ENCODE measurements at places on chromosomes 2 and 18. TPM values are rescaled to one million over a fixed set of nuclear protein-coding genes. Genes with fewer than 3 reads are reported as not detected.
A peak's percentile ranks its signal among the peaks of the same experiment; 100 is the strongest.

The SULT1C4 gene
- not detected for total RNA-seq

GRCh38 chr2:25566094-25566493 lies 107.3 kb downstream of the DTNB start:
- no peak for DNase-seq

GRCh38 chr18:13318731-13319501 lies 100.4 kb downstream of the LDLRAD4 start:
- peak; percentile 39 for DNase-seq

The SPATA3 gene
- total RNA-seq = 1.9 TPM

DNA sequence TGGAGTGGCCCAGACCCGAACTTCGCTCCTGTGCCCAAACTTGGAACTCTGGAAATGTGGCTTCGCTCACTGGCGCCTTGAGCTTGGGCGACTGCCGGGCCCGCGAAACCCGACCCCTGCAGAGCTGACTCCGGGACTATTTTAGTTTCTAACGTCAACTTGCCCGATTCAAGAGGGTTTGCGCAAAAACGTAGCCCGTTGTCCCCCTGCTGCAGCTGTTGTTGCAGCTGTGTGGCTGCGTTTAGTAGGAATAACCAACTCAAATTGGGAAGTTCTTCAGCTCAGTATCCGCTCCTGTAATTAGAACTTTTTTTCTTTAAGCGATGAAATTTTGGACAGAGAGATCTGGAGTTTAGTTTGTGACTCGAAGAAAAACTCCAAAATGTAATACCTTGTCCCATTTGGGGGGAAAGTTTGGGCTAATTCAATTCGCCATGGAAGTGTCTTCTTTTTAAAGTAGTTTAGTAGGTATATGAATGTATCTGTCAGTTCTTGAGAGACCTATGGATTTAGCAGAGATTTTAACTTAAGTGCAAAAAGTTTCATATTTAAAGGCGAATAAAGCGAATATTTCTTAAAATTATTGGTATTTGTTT lies 559 bp downstream of the MYL12A start:
- no peak for DNase-seq

The TRIB2 gene
- total RNA-seq = 4.1 TPM

The REG3G gene
- not detected for total RNA-seq

DNA sequence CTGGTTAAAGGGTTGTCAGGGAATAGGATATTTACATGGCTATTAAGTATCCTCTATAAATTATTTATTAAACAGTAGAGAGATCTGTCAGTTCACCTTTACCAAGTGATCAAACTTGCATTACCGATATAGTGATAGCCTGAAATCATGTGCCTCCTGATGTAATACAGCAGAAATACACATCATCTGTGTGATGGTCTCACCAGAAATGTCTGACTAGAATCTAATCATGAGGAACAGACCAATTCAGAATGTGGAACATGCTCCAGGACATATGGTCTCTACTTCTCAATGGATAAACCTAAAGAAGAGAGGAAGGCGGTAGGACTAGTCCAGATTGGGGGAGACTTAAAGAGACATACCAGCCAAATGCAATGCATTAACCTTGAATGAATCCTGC lies 6.2 kb downstream of the VPS54 start:
- no peak for DNase-seq

GRCh38 chr2:150640039-150640438 lies 152.6 kb upstream of the RND3 start:
- no peak for DNase-seq

DNA sequence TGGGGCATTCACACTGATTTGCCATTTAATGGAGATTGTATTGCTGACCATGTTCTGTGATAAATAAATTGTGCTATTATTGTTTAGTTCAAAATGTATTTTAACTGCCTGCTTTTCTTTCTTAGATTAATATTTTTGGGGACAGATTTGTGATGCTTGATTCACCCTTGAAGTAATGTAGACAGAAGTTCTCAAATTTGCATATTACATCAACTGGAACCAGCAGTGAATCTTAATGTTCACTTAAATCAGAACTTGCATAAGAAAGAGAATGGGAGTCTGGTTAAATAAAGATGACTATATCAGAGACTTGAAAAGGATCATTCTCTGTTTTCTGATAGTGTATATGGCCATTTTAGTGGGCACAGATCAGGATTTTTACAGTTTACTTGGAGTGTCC lies 1.8 kb downstream of the DNAJC10 start:
- no peak for DNase-seq

- DNase-seq = no peak
These were observed 11.2 kb downstream of the EFR3B start for GRCh38 chr2:25053041-25053440.

DNA sequence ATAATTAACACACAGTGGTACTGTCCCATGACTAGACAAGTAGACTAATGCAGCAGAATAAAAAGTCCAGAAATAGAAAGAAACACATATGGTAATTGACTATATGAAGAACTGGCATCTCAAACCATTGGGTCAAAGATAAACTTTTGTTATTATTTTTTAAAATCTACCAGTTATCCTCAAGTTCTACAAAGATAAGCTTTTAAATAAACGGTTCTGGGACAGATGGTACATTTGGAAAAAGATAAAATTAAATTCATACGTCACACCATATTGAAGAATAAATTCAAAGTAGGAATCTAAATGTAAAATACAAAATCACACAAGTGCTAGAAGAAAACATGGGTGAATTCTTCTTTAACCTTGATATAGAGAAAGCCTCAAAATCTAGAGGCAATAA lies 37.6 kb upstream of the PLEKHM3 start:
- DNase-seq = no peak

- DNase-seq = no peak
These were observed 392.9 kb downstream of the ZNF521 start for GRCh38 chr18:24959051-24959476.

- DNase-seq = no peak
These were observed 317.5 kb downstream of the TMX3 start for GRCh38 chr18:68397241-68398035.

DNA sequence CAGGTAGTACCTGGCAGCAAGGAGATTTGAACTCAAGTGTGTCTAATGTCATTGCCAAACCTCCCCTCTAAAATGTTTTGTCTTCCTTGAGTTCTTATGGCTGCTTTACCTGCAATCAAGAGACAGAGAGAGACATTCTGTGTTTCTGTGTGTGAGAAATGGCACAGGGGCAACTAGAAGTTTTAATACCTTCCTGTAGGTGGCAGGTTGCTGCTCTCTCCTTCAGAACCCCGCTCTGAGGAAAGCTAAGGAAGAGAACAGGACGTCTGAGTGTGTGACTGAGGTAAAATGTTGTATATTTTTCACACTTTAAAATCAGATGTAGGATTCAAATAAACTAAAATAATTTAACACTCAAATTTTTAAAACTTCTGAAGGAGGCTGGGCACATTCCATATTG lies 19.2 kb downstream of the DTNA start:
- DNase-seq = peak; percentile 4

DNA sequence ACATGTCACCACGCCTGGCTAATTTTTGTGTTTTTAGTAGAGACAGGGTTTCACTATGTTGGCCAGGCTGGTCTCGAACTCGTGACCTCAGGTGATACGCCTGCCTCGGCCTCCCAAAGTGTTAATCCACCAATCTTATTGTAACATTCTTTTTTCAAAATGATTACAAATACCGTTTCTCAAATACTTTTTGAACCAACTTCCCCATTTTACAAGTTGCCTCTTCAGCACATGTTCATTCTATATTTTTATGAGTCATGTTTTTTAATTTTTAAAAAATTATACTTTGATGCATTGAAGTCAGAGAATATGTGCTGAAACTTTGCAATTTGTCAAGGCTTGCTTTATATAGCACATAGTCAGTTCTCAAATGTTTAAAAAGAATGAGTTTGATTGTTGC lies 58.2 kb downstream of the QPCT start:
- DNase-seq = no peak

The CRYGD gene
- total RNA-seq = not detected

- no peak for DNase-seq
These were observed 202.2 kb downstream of the TRIB2 start for GRCh38 chr2:12918835-12919445.

The TGIF1 gene
- total RNA-seq = 60.0 TPM

The LRRTM1 gene
- total RNA-seq = not detected

The CNDP1 gene
- total RNA-seq = 0.16 TPM

DNA sequence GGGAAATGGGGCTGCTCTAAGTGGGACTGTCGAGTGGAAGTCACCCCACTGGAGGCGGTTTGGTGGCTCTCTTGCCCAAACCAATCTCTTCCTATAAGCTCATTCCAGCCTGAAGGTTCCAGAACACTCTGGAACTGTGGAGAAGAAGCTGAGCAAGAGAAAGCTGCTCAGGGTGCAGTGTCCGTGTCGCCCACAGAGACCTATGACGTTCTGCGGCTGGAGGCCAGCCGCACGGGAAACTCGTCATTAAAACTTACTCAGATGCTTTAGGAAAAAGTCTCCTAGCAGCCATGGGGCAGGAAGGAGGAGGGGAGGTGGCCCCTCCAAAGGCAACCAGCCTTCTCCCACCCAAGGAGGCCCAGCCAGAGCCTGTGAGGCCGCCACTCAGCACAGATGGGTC lies 41.7 kb downstream of the ADCY3 start:
- no peak for DNase-seq
